Stimulated activated CD4-positive, alpha-beta T cell treated with anti-CD3 and anti-CD28 coated beads, Interleukin-15, amount 100 ng/mL, for 1 hour (primary cell): ENCODE measurements at places on chromosomes 4 and X.

DNA sequence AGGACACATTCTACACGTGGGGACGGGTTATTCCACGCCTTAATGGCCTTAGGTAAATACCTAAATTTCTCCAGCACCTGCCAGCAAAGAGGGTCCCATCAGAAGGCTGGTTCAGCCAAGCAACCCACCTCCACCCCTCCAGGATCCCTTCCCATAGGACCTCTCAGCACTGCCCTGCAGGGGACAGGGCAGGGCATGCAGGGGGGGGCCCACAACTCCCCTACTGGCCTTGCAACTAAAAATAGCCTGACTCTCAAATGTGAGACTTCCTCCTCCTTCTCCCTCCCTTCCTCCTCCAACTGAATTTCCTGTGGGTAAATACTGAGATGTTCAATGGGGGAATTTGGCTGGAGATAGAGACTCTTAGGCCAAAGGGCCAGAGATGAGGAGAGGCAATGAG is 6.3 kb downstream of the LAS1L start:
- DNase-seq, result no peak

DNA sequence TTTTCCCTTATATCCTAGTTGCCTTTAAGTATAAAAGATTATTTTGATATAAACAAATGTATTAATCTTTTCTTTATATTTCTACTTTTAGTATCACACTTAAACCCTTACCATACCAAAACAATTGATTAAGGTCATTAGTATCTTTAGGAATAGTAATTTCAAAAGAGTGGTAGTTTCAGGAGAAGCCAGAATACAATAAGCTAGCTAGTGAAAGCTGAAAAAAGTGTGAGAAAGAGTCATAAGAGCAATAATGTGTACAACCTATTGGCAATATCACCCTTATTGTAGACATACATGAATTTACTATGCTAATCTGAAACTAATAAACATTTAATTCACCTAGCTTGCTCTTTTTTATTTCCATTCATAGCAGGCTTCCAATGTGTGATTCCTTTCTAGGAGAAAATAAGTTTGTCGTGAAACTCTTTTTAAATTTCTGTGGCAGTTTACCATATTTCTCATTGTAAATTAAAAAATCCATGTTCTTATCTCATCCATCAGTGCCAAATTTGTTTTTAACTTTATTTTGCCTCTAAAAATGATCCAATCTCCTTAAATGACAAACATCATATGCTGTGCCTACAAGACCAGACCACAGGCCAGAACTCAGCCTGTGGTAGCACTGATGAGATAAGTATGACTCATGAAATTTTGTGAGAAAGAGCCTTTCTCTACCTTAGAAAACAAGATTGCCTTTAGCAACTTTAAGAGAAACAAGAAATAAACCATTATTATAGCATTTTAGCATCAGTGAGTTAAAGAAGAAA is 8.1 kb downstream of the NEK1 start:
- no peak for DNase-seq

DNA sequence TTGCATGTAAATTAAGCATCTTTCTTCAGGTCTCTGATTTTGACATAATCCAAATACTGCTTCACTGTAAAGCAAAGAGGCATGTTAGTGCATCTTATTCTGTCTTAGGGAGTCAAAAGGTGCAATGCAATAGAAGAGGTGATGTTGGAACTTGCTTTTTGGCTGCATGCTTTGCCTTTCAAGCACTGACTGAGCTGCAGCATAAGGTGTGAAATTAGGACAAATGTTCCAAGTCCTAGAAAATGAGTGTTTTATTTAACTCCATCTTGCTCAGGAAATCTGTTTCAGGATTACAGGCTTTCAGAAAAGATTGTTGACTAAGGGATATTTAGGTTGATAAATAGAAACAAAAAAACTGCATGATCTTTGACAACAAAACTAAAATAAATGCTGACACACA is 30.8 kb downstream of the NAA11 start:
- DNase-seq, result no peak

DNA sequence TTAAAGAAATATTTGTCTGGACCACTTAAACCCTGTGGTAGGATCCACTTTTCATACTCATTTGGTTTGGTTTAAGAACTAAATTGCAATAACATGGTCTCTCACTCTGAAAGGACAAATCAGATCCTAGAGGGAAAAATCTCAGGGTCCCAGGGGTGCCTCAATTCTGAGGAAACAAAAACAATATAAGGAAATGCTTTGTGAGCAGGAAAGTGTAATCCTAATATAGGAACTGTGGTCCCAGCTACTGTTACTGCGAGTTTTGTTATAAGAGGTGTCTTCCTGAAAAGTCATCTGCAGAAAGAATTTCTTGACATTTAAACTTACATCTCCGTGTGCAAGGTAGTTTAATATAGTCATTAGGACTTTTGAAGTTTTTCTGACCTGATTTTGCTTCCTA is 420.1 kb upstream of the LCORL start:
- no peak for DNase-seq

- no peak for DNase-seq
Measured at GRCh38 chrX:56313308-56313707, 81.2 kb downstream of the KLF8 start.

- no peak for DNase-seq
Measured at GRCh38 chrX:152901816-152902501, 4.1 kb downstream of the ZNF185 start.

- DNase-seq, result no peak
Measured at GRCh38 chr4:93384241-93384640, 444.3 kb upstream of the ATOH1 start.

DNA sequence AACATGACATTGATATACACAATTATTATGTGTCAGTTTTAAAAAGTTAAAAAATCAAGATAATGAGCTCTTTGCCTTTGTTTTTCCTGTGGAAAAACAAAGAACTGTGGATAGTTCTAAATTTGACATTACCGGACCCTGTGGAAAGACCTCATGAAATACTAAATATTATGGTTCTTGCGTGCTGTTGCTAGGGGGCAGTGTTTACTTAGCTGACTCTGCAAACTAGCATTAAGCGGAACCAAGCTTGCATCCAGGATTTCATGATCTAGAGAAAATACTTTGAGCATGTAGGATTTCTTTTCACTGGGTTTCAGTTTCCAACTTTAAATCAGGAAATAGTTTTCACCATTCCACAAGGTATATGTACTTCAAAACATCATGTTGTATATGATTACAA is 33.6 kb downstream of the CLCN4 start:
- no peak for DNase-seq

DNA sequence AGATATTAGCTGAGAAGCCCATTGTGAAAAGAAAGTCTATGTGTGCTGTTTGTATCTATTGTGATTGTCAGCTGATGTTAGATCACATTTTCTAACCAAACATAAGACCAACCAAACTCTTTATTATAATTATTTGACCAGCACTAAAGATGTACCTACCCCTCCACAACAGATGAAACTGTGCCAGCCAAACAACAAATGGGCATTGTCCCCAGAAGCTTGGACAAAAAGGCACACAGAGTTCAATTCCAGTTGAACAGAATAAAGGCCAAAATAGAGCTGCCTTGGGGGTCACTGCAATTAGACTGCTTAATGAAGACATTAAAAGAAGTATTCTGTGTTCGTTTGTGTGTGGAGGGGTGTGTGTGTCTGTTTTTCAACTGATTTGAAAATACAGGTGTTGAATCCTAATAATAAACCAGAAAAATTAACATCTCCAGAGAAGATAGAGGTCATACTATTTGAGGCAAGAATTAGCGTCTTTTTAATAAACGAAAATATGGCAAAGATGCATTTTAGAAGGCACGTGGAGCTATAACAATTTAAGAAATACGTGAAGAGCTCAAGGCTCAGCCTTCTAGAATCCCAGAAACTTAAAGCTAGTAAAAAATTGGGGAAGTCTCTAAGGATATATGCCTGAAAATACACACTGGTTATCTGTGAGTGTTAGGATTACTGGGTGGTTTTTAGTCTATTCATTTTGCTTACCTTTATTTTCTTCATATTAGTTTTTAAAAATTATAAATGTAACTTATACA is 2.2 kb downstream of the SPP1 start:
- DNase-seq, result no peak

DNA sequence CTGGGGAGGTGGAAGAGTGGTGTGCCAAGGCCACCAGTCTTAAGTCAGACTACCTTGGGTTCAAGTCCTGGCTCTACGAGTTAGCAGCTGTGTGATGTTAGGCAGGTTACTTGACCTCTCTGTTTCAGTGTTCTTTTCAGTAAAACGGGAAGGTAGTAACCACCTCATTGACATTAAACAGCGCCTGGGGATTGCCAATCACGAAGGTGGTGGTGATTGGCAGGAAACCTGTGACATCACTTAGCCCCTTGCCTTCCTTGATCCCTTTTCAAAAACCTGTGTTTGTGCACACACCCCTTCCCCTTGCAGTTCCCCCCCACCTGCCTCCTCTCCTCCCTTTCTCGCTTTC is 7.6 kb downstream of the KLF3 start:
- DNase-seq, result no peak

GRCh38 chr4:2285613-2286381 is 23.9 kb upstream of the MXD4 start:
- DNase-seq, result no peak

DNA sequence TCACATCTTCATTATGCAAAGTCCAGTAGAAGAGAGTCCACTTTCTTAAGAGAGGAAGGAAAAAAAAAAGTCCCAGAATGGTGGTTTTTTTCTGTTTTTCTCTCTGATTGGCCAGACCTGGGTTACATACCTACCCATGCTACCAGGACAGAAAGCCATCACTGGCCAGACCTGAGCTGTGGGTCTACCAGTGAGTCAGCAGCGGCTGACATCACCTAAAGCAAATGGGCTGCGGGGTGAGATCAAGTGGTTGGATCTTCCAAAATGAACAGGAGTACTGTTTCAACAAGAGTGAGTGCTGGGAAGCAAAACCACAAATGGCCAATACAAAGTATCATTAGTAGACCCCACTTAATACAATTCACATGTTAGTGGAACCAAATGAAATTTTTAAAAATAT is 1.6 kb upstream of the NDST3 start:
- DNase-seq, result no peak

- no peak for DNase-seq
Measured at GRCh38 chrX:146154191-146154590, 336.6 kb downstream of the SLITRK2 start.

GRCh38 chr4:112916868-112917267 is 132.6 kb upstream of the ANK2 start:
- no peak for DNase-seq

DNA sequence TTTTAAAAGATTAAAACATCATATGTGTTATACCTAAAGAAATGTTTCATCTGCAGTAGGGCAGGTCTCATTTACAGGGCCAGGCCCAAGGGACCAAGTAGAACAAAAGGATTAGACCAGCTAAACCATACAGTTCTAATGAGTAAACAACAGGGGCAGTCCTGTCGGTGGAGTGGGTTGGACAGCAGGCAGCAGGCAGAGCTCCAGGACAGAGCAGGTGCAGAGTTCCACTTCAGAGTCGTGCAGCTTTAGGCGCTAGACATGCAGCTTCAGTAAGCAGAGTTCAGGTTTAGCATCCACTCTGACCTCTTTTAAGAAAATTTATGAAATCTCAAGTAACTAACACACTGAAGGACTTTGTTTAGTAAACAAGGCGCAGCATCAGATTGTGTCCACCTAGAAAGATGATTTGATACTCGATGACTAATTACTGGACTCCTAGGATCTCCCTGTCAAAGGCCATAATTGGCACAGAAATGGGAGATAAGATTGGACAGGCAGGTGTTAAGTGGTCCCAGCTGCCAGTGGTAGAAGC is 487.7 kb upstream of the INTU start:
- DNase-seq, result no peak

DNA sequence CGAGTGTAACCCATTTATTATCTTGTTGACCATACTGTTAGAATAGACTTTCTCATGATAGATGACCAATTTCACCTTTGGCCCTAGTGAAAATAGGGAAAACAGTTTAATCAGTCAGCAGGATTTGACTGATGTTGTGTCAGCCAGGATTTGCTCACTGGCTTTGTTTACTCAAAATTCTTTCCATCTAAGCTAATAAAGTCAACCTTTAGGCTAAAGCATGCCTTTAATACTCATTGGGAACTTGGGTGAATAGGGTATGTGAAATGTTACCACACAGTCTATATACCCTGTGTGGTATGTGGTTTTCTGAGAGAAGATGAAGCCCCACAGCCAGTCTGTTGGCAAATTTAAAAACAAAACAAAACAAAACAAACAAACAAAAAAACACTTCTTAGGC is 18.7 kb upstream of the SPANXB1 start:
- DNase-seq, result no peak

- DNase-seq, result no peak
Measured at GRCh38 chr4:22240814-22241213, 275.1 kb downstream of the ADGRA3 start.

GRCh38 chr4:110149089-110149488 is 49.3 kb downstream of the ELOVL6 start:
- no peak for DNase-seq

GRCh38 chr4:150510176-150510865 is 71.6 kb upstream of the MAB21L2 start:
- no peak for DNase-seq

DNA sequence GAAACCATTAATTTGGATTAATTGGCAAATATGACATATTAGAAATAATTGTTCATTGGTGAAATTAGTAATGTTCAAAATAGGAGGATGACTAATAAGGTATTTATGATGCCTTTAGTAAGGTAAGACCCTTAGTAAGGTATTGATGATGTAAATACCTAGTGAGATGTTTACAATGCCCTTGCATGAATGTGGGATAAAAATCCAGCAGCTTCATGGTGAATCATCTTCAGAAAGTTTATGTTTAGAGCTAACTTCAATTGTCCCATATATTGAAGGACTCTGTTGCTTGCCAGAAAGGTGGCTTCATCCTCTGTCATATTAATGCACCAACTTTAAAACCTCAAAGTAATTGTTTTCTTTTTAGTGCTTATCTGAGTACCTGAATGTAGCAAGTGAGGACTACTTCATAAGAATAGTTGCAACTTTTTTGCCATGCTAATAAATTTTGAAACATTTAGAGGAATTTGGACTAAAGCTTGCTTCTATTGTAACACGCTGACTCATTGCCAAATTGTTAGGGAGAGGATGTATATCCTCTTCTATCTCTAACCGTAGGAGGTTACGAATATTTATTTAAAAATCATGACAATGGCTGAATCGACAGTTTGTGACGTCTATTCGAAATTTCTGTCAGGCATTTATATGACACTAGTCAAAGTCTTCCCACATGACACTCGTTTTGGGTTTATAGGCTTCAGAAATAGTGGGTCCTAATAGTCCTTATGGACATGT is 174.1 kb upstream of the HS3ST1 start:
- no peak for DNase-seq

- no peak for DNase-seq
Measured at GRCh38 chrX:32745323-32745722, 466.0 kb downstream of the DMD start.

GRCh38 chr4:16794816-16795445 is 103.5 kb downstream of the LDB2 start:
- no peak for DNase-seq

GRCh38 chr4:147516133-147516532 is 35.2 kb downstream of the EDNRA start:
- DNase-seq, result no peak
